CD4-positive, alpha-beta T cell treated with Interleukin-4 for 4 hours (primary cell): ENCODE measurements at places on chromosomes 3 and 15.

DNA sequence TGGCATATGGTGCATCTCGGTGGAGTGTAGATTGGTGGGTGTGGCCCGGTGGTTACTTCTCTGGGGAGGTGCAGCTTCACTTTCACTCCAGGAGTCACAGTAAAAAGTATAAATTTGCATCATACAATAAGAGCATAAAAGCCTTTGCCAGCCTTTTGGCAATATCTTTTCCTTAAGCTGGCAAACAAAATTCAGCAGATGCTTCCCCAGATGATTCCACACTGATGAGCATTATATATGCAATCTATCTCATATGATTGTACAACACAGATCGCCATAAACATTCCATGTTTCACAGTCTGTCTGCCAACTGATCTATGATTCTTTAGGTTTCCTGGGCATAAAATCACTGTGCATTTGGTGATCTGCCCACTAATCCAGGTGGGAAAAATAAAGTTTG, 120.2 kb upstream of the ALCAM start:
- DNase-seq: no peak

DNA sequence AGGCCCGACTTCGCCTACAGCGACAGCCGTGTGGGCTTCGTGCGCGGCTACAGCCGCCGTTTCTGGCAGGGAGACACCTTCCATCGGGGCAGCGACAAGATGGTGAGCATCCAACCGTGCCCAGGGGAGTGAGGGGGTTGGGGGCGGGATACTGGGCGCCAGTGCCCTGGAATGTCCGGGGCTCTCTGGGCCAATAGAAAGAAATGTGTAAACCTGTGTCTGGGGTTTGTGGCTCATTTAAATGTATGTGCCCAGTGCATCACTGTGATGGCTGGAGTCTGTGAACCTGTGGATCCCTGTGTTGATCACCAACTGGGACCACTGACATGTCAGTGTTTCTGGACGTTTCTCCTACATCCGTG, 423 bp downstream of the CHAC1 start:
- no peak for DNase-seq

DNA sequence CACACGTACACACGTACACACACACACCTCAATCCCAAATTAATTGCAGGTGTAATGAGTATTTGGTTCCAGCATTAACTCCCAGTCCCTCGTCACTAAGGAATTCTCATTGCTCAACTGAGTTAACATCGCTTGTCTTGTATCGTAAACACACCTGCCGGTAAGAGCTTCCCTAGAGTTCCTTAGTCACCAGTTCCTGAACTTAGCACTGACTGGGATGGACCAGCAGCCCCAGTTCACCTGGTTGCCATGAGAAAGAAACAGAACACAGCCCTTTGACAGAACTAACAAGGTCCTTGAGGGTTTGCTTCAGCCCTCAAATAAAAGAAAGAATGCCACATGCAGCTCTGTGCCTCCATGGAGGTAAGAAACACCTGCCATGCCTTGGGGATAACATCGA, 66.3 kb upstream of the SLCO3A1 start:
- DNase-seq: no peak

DNA sequence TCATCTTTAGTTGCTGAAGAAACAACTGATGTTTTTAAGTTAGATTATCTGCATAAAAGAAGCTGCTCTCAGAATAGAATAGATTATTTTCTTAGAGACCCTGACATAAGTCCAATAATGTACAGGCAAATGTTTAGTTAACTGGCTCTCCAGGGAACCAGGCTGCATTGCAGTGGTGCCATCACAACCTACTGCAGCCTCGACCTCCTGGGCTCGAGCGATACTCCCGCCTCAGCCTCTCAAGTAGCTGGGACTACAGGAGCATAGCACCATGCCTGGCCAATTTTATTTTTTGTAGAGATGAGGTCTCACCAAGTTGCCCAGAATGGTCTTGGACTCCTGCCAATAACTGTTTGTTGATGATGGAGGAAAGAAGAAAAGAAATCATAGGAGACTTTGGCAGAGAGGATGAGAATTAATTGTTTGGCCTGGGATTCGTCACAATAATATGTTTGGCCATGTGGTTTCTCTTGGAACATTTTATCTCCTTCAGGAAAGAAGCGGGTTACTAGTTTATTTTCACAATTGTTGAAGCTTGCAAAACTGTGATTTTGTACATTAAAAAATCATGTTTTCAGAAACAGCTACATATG, 429.2 kb downstream of the CADM2 start:
- no peak for DNase-seq

- peak; percentile 46 for DNase-seq
Observed at GRCh38 chr3:10395671-10396070, 74.8 kb upstream of the SEC13 start.

DNA sequence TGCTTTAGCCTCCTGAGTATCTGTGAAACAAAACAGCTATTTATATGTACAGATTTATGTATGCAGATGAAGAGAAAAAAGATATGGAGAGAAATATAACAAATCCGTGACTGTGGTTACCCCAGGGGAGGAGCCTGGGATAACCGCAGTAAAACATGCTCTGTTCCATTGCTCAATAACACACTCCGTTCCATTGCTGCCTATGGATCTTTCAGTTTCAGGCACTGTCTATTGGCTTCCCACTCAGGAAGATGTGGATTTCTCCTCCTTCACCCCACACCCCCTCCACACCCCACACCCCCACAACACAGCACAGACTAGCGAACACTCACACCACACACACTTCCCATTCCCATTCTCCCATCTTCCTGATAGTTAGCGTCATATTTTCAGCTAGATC, 47.9 kb downstream of the CDCP1 start:
- DNase-seq: no peak

DNA sequence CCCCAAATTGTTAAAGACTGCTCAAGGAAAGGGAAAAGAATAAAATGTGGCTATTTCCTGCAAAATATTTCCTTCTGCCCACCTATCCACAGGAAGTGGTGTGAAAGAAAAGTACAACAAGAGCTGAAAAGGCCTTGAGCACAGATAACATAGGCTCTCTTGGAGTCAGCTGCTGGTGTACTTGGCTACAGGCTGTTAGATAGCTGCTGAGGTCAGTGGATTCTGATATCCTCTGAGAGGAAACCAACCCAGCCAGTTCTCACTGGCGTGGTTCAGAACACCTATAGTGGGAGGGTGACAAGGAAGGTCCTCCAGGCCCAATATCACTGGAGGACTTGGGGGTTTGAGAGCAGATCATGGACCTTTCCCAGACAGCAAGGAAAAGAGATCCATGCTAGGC, 124.4 kb upstream of the GAP43 start:
- DNase-seq: no peak

DNA sequence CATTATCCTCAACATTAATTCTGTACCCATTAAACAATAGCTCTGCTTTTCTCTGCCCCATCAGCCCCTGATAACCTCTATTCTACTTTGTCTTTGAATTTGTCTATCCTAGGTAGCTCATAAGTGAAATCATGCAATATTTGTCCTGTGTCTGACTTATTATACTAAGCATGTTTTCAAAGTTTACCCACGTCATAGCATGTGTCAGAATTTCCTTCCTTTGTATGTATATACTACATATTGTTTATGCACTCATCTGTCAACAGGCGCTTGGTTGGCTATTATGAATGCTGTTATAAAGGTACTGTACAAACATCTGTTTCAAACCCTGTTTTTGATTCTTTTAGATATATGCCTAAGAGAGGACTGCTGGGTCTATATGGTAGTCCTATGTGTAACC, 18.2 kb downstream of the CSNK1G1 start:
- DNase-seq: no peak

DNA sequence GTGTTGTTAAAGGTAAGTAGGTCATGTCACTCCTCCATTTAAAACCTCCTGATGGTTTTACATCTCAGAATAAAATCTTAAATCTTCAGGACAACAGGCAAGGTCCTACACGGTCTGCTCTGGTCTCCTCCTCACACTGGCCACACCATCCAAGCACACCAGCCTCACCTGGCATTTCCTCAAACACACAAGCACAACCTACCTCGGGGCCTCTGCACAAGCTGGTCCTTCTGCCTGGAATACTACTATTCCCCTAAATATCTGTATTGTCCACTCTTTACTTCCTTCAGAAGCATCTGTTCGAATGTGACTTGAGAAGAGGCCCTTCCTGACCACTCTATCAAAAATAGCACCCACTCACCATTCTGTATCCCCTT, 1.8 kb downstream of the GORASP1 start:
- no peak for DNase-seq

- no peak for DNase-seq
Observed at GRCh38 chr15:73325191-73325861, 43.4 kb downstream of the HCN4 start.

GRCh38 chr15:98581715-98582114, 66.6 kb upstream of the IGF1R start:
- DNase-seq: peak; percentile 1

GRCh38 chr3:51718547-51719409, 11.9 kb downstream of the GRM2 start:
- peak; percentile 33 for DNase-seq

DNA sequence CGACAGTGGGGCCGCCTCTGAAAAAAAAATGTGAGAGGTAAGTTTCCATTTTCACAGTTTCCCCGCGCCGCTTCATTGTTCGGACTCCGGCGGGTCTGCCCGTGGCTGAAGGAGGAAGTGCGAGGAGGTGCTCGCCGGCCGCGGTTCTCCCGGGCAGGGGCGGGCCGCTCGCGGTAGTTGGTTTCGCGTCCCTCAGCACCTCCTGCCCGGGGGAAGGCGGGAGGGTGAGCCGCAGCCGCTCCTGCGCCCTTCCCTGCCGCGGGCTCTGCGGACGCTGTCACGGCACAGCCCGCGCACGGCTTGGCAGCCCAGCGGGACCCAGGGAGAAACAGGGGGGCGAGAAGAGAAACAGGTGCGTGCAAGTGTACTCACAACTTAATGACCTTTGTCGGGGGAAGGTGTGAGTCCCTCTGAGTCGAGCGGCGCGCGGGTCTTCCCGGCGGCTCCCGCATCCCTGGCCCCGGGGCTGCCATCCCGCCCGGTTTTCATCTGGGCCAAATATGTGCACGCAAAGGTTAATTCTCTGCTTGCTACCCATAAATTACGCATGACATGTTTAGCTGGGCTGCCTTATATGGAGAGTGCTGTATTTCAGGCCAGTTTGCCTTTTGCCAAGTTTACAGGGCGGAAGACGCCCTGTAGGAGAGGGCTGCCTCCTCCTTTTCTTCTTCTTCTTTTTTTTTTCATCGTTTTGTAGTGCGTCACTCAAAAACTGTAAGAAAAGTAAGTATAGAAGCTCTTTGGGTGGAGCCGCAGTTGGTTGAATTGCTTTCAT, 514 bp downstream of the MBNL1 start:
- DNase-seq: peak; percentile 87
